ENCODE measurements at places on chromosomes 2 and 18.
A peak's percentile ranks its signal among the peaks of the same experiment; 100 is the strongest.

- no peak for DNase-seq
Observed at GRCh38 chr2:19137433-19137832, 221.0 kb downstream of the OSR1 start.

DNA sequence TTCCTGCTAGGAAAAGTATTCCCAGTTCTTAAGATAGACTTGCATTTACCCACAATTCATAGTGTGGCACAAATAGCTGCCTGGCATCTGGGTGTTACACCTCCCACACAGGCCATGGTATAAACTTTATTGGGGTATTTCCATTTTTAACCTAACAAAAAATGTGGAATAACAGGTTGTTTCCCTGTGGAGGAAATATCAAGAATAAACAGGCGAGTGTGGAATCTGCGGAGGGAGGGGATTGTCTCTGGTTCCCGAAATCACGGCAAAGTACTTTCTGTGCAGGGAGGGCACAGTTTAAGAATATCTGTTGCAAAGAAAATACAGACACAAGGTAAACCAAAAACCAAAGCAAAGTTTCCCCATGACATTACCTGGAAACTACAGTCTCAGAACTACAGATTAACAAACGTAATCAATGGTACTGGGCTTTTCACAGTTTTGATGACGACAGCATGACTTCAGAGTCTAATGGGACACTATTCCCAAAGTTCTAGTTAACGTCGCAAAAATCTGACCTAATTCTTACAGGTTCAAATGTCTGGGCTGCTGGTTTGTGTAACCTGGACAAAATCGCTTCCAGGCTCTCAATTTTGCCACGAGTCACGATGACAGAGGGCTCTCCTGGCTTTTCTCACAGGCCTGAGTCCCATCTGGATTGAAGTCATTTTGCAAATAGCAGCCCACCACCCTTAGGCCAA lies 1.4 kb downstream of the STARD7 start:
- no peak for DNase-seq

GRCh38 chr2:143877876-143878530 lies 641.9 kb downstream of the ZEB2 start:
- DNase-seq, result no peak

DNA sequence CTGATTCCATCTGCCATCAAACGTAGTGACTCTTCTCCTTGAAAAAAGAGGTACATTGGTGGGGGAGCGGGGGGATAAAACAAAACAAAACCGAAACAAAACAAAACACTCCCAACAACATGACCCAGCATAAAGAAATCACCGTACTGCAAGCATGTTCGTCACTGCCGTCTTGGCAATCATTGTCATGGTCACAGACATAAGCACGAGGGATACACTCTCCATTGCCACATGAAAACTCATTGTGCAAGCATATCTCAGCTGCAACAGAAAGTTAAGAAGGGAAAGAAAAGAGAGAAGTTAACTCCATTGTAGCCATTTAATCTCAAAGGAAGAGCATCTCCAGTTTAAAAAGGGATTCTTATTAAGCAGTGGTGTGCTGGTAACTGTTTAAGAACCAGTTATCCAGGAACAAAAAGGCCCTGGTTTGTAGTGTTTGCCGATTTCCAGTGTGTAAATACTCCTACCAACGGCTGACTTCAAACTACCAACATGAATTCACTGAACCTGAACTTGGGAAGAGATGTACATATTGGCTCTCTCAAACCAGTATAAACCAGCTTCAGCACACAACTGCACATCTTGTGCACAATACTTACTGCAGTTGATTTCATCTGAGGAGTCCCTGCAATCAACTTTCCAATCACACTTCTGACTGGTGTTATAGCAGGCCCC lies 68.2 kb downstream of the LRP2 start:
- DNase-seq, result no peak

DNA sequence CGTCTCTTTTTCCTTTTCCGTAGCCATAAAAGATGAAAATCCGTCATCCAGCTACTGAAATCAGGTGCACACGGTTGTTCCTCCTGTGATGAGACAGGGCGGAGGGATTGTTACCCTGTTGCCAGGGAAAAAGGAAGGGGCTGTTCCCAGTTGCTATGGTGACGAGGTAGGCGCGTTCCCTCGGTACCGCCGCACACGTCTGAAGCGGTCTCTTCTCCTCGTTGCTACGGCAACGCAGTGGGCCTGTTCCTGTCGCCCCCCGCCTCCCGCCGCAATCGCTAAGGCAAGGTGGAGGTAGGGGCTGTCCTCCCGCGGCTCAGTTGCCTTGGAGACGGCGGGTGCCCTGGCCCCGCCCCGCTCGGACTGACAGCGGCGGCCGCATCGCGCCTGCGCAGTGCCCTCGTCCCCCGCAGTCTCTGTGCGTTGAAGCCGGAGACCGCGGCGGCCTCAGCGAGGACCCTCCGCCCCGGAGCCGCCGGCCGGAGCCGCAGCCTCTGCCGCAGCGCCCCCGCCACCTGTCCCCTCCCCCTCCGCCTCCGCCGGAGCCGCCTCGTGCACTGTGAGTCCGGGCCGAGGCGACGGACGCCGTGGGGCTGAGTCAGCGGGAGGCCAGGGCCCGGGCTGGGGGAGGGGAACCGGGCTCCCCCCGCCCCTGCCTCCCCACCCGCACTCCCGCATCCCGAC lies at the start of gene MAPRE3:
Gene MAPRE3, plus strand, starts transcription at position 394 of the 684 bp plus-strand sequence. CDS start 51,582 bp downstream, outside the sequence.
- peak; percentile 62 for DNase-seq

- no peak for DNase-seq
Observed at GRCh38 chr18:50289108-50289443, 1.6 kb upstream of the CXXC1 start.

GRCh38 chr18:56919190-56919589 lies 227.7 kb upstream of the BOD1L2 start:
- DNase-seq, result no peak

DNA sequence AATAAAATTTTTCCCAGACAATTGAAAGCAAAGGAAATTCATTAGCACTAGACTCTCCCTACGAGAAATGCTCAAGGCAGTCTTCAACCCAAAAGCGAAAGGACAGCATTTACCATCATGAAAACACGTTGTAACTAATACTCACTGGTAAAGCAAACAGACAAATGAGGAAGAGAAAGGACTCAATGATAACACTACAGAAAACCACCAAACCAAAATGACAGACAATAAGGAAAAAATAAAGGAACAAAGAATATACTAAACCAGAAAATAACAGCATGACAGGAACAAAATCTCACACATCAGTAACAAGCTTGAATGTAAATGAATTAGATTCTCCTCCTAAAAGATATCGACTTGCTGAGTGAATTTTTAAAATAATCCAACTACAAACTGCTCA lies 190.7 kb downstream of the NOL4 start:
- DNase-seq, result no peak

DNA sequence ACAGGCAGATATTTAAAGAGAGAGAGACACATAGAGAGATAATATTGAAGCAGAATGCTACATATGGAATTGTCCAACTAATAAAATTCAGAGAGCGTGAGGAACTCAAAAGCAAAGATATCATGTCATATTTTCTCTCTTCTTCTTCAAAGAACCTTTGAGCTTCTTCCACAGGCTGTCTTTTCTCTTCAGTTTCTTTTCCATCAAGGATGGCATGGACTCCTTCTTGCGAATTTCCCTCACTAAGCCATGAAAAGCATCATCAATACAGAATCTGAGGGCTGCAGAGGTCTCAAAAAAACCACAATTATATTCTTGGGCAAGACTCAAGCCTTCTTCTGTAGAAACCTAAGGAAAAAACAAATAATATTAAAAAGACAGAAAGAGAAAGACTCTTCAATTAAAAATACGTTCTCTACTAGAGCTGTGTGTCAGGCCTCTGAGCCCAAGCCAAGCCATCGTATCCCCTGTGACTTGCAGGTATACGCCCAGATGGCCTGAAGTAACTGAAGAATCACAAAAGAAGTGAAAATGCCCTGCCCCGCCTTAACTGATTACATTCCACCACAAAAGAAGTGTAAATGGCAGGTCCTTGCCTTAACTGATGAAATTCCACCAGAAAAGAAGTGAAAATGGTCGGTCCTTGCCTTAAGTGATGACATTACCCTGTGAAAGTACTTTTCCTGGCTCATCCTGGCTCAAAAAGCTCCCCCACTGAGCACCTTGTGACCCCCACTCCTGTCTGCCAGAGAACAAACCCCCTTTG lies 371.9 kb downstream of the RIT2 start:
- DNase-seq, result no peak

- DNase-seq, result no peak
Observed at GRCh38 chr18:56639104-56639381, 651 bp upstream of the TXNL1 start.

- DNase-seq, result no peak
Observed at GRCh38 chr2:71609029-71609428, 155.7 kb downstream of the DYSF start.

DNA sequence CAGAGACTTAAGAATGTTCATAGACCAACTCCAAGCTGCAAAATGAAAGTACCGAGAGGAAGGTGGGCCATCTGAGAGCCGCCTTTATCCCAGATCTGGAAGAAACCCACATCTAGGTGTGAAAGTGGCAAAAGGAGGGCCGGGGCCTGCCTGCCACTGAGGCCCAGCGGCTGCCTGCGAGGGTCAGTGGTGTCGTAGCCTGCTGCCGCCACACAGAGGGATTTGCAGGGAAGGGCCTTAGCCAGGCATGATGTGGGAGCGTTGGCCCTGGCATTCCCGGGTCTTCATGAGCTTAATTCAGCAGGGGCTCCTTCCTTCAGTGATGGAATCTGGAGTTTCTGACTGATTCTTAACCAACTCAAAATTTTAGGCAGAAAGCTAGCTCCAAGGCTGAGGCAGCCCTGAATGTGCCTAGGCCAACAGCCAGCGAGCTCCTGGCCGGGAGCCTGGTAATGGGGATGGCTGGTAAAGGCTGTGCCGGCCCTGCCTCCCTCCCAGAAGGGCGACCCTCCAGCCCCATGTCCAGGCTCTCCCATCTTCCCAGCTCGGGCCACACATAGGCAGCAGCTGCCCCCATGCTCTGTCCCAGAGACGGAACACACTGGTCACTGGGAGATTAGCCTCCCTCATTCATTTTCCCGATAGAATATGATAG lies 230.1 kb downstream of the AGAP1 start:
- no peak for DNase-seq

DNA sequence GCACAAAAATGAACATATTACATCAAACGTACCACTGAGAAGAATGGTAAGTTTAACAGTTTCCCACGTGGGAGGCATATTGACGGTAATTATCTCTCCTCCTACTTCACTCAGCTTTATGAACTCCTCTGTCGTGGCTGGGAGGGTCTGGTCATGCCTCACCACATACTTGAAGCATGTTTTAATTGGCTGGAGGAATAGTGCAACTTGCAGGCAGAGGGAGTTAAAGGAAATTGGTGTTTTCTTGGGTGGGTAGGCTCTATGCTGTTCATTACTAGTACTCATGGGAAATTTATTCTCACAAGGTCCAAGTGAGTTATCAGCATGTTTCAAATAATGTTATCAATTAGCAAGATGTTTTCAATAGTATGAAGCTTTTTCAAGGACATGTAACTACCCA lies 767.0 kb downstream of the PLCL1 start:
- no peak for DNase-seq

GRCh38 chr18:79409313-79409712 lies 13.6 kb downstream of the NFATC1 start:
- no peak for DNase-seq

- no peak for DNase-seq
Observed at GRCh38 chr2:217877866-217878265, 124.9 kb downstream of the TNS1 start.

DNA sequence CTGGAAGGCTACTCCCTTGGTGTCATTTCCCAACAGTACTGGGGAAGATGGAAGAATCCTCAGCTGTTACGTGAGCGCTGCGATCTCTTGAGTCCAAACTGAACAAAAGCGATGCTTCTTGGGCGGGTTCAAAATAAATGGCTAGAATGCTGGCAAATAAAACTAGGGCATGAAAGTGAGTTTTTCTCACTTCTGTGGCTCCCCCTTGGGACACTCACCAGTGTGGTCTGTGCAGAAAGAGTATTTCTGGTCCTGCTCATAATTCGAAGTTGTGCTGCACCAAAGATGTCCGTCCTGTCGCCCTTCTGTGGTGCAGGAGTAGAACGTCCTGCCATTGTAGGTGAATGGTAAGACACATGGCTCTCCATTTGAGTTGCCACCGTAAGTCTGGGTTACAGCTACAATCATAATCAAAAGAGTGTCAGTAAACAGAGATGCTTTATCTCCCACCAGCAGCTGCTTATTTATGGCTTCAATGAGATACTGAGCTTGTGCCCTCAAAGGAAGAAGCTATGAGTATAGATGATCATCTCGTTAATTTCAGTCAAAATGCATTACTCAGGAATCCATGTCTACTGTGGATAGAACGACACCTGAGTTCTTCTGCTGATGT lies 11.8 kb downstream of the FN1 start:
- no peak for DNase-seq

DNA sequence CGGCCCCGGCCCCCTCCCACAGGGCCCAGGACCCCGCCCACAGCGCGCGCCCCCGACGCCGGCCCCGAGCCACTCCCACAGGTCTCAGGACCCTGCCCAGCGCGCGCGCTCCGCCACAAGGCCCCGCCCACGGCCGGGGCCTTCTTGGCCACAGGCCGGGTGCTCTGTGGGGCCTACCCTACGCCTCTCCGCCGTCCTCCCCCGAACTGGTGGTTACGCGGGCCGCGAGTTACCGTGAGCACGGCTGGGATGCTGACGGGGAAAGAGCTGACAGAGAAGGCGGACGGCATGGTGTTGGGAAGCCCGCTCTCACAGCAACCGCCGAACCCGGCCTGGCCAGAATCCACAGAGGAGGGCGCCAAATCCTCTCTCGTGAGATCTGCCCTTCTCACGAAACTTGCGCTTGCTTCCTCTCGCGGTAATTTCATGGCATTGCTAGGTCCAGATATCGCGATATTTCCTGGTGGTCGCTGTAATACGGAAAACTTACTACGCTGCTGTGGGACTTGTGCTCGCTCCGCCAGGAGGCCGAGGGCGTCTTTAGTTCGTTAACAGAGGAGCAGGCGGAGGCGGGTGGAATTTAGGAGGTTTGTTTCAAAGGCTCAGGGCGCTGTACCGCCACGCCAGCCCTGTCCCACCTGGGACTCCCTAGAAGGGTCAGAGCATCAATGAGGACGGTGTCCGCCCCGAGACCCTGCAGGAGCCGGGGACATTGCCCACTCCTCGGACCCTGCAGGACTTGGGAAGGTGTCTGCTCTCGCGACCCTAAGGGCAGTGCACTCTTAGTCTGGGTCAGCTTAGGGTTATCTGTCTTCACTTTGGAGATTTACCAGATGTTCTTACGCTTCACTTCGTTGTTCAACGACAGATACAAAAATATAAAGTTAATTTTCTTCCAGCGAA lies at the start of gene TMEM18:
Gene TMEM18, minus strand, starts transcription at position 351 of the 903 bp plus-strand sequence. Its CDS starts 61 bp downstream, at position 290.
- DNase-seq, result peak; percentile 93

DNA sequence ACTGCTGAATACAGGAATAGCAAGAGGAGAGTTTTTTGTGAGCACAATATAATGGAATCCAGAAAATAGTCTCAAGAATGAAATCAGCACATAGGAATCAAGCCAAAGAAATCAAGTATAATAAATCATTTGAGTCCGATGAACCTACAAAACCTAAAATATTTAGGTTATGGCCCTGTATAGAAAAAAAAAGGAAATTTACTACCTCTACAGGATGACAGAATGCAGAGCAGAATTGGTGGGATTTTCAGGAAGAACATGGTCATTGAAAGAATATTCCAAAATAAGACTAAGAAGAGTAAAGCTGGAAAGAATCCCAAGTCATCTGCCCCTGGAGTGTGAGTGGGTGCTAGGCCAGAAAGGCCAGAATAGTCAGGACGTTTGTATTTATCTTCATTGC lies 1041.2 kb upstream of the CDH2 start:
- DNase-seq, result no peak

- no peak for DNase-seq
Observed at GRCh38 chr2:177340158-177340557, 52.4 kb upstream of the AGPS start.

- no peak for DNase-seq
Observed at GRCh38 chr2:137969418-137969765, 5.1 kb downstream of the HNMT start.
